ENCODE measurements at places on chromosomes 5 and 9. TPM values are rescaled to one million over a fixed set of nuclear protein-coding genes. Genes with fewer than 3 reads are reported as not detected.

Gene IFNA21
- not detected for total RNA-seq

DNA sequence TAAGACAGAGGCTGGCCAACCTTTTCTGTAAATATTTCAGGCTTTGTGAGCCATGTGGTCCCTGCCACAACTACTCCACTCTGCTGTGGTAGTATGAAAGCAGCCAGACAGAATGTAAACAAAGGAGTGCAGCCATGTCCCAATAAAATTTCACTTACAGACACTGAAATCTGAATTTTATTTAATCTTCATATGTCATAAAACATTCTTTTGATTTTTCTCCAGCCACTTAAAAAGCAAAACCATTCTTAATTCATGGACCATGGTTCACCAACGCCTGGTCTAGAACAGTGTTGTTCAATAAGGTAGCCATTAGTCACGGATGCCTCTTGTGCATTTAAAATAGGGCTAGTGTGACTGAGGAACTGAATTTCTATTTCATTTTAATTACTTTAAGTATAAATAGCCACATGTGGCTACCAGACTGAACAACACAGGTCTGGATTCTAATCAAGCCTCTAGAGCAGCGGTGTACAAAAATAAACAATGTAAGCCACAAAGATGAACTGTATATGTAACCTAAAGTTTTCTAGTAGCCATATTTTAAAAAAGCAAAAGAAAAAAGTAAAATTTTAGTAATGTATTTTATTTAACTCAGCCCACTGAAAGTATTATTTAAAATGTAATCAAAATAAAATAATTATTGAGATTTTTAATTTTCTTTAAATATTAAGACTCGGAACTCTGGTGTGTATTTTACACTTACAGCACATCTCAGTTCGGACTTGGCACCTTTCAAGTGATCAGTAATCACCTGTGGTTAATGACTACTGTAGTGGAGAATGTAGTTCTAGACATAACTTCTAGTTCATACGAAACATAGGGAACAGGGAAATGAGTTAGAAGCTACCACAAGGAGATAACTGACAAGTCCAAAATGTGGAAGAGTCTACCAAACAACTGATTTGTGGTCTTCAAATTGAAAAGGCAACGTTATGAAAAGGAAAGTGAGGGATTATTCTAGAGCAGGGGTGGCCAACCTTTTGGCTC lies 14.3 kb downstream of the GEMIN5 start:
- no peak for DNase-seq

- DNase-seq, result no peak
These were observed 508.1 kb downstream of the ZNF608 start for GRCh38 chr5:124238350-124238749.

DNA sequence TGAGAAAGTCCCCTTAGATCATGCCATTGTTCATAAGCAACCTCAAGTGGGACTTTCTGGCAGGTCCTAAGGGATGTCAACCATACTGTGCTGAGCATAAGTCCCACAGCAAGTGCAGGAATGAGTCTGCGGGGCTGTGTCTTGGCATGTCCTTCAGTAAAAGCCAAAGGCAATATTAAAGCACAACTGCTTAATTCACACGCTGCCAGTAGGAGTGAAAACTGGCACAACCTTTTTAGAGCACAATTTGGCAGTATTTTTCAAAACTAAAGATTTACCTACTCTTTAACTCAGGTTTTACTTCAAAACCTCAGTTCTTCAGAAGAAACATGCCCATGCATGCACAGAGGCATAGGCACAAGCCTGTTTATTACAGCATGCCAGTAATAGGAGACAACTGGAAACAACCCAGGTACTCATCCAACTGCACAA lies 24.4 kb upstream of the SMAD5 start:
- DNase-seq, result no peak

Data from activated CD8-positive, alpha-beta T cell treated with anti-CD3 and anti-CD28 coated beads, Interleukin-2, amount 10 ng/mL, durations not matched to agents 7 days and 5 days (primary cell).